Stimulated activated CD8-positive, alpha-beta memory T cell treated with anti-CD3 and anti-CD28 coated beads, Interleukin-4, amount 100 ng/mL, for 1 hour (primary cell): ENCODE measurements at places on chromosomes 3 and 15.

DNA sequence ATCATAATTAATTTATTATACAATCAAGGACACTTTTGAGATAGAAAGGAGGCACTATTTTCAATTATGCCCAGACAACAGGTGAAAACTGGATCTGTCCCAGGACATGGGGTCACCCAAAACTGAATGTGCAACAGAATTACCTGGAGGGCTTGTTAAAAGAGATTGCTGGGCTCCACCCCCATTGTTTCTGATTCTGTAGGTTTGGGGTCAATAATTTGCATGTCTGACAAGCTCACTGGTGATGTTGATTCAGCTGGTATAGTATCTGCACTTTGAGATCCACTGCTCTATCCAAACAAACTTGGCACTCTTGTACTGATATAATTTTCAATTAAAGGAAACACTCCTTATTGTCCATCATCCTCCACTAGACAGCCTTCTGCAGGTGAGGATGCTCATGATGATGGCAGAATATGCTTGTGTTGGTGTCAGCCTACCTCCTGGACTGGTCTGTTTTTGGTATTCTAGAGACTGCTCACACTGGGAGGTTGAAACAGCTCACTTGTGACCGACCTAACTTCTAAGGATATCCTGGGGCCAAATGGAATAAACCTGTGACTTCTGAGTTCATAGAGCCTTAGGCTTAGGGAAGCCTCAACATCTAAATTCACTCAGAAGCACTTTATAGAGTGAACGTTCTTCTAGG lies 2.2 kb downstream of the P2RY14 start:
- DNase-seq, result no peak

- no peak for DNase-seq
Measured at GRCh38 chr3:189229196-189229828, 57.5 kb downstream of the TPRG1 start.

DNA sequence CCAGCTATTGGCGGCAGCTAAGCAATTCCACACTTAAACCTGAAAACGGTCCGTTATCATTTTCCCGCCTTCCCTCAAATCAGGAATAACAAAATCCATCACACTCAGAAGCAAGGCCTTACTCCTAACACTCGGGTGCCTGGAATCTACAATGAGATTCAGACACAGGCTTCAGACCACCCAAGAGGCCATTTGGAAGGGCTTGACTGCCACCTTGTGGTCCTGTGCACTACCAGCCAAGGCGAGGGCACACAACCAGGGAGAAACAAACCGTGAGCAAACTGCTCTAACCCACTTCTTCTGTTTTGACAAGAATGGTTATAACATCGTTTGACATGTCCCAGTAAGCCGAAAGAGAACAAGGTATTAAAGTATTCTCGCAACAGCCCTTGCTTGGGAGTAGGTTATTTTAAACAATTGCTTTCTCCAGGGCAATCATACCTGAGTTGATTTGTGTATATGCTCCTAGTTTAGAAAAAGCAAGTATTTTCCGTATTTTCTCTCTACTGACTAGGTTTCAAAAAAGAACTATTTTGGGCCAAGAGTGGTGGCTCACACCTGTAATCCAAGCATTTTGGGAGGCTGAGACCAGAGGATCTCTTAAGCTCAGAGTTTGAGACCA lies 40.1 kb upstream of the TAFA4 start:
- no peak for DNase-seq

DNA sequence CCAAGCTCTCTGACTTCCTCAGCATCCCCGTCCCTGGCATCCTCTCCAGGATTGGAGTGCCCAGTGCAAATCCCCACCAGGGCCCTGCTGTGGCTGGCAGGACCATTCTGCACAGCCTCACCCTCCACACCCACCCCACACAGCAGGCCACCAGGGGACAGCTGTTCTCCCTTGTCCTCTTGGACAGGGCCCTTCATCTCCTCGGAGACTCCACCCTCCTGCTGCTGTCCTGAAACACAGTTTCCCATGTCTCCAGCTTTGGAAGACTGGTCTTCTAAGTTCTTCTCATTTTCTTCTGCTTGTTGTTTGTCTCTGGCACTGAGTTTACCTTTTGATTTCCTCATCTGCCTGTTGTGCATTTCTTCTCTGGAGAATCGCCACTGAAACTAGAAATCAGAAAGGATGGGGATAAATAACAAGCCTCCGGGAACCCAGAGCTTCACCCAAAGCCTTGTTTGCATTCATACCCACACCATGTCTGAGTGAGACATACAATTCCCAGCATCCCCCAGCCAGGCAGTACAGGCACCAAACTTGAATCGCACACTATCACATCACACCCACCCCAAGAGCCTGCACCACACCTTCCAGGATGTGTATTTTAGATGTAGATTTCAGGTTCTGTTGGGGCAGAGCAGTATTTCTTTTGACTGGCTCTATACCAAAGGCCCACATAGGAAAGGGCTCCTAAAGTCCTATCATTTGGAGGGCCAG lies 52.0 kb downstream of the OXNAD1 start:
- no peak for DNase-seq

- no peak for DNase-seq
Measured at GRCh38 chr3:9308298-9308990, 54.4 kb upstream of the THUMPD3 start.

GRCh38 chr3:146250449-146251382 lies at the start of gene PLSCR4:
PLSCR4 (minus strand) TSS chr3:146251105; CDS start chr3:146222071, 29,034 bp downstream.
- DNase-seq, result no peak

- DNase-seq, result no peak
Measured at GRCh38 chr15:64611085-64611725, 150.8 kb downstream of the ZNF609 start.

GRCh38 chr3:101512396-101512645 lies 691 bp downstream of the SENP7 start:
- DNase-seq, result no peak

GRCh38 chr15:51736069-51736468 lies 1.4 kb downstream of the LYSMD2 start:
- no peak for DNase-seq

DNA sequence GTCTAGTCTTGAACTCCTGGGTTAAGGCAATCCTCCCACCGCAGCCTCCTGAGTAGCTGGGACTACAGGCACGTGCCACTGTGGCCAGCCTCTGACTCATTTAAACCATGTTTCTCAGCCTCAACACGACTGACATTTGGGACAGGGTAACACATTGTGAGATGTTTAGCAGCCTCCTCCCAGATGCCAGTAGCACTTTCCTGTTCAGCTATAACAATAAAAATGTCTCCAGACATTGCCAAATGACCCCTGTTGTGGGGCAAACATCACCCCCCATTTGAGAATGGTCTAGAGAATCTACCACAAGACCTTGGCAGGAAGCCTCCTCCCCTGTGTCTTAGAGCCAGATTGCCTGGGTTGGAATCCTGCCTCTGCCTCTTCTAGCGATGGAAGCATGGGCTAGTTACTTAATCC lies 8.4 kb downstream of the TMEM40 start:
- DNase-seq, result no peak

DNA sequence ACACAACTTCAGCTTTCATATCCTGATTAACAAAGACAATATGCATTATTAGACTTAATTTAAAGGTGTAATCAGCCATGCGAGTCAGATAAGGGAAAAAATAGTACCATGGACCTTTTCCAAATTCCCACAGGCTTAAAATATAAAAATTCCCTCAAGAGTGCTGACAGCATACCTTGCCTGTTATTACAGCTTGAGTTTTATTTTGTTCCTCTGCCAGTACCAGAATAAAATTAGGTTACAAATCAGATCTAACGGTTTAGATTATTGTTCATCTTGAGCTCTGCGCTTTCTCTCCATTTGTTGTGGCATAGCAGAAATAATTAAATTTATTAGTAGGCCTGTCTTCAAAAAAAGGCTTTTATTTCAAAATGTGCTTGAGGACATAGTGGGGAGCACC lies 250.3 kb downstream of the PTPRG start:
- DNase-seq, result no peak

GRCh38 chr15:47461652-47462141 lies 255.6 kb upstream of the SEMA6D start:
- no peak for DNase-seq

GRCh38 chr3:191774485-191774884 lies 313.5 kb downstream of the PYDC2 start:
- DNase-seq, result no peak

- no peak for DNase-seq
Measured at GRCh38 chr3:13858768-13859520, 20.9 kb downstream of the WNT7A start.
